Left colon (tissue), 2 donors: ENCODE measurements at places on chromosomes 13 and 19.

GRCh38 chr13:107843281-107843680, 372.1 kb downstream of the LIG4 start:
- DNase-seq, result no peak

GRCh38 chr13:77519808-77520207, 15.7 kb upstream of the SCEL start:
- DNase-seq, result no peak

GRCh38 chr19:4556597-4557127, 2.8 kb downstream of the SEMA6B start:
- DNase-seq, result peak; percentile 39

DNA sequence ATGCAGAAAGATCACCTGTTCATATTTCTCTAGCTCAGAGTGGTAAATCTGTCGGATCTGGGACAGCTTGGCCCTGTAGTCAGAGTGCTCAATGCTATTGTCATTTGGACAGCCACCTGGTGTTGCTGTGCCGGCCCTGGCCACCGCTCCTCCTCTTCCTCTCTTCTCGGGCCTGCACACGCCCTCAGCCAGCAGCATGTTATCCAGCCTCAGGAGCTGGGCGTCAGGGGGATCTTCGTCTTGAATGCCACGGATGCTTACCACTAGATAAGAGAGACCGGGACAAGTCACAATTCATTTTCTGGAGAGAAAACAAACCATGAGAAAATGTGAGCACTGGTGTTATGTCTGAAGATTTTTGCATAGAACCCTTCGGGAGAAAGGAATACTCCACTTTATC, 32.5 kb downstream of the CILP2 start:
- DNase-seq, result no peak

DNA sequence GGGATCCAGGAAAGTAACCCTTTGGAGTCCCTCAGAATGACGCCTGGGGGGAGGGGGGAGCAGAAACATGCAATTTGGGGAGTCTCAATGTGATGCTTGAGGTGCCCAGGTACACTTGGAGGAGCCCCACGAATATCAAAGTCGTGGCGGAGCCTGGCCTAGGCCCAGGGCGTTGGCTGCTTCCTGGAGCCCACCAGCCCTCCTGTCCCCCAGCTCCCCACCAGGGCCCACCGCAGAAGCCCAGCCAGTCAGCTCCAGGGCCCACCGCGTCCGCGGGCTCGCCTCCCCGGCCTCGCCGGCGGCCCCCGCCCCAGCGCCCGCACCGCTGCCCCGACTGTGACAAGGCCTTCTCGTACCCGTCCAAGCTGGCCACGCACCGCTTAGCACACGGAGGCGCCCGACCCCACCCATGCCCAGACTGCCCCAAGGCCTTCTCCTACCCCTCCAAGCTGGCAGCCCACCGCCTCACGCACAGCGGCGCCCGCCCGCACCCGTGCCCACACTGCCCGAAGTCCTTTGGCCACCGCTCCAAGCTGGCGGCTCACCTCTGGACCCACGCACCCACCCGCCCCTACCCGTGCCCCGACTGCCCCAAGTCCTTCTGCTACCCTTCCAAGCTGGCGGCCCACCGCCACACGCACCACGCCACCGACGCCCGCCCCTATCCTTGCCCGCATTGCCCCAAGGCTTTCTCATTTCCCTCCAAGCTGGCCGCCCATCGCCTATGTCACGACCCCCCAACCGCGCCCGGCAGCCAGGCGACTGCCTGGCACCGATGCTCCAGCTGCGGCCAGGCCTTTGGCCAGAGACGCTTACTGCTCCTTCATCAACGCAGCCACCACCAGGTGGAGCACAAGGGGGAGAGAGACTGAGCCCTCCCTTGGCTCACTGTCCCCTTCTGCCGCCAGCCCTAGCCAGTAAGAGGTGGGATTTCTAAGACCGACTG, 2.1 kb downstream of the ZNF575 start:
- peak; percentile 67 for DNase-seq

DNA sequence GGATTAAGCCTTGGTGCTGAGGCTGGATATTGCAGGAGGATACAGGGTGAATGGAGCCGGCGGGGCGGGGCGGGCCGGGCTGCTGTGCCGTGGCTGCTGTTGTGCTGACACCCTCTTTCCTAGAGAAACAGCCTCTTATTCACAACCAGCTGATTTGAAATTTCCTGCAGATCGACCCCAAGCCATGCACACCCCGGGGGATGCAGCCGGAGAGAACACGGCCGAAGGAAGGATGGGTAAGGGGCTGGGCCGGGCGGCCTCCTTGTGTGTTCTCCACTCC, 11.1 kb downstream of the DAZAP1 start:
- no peak for DNase-seq

GRCh38 chr19:3599776-3600187, 6.9 kb downstream of the TBXA2R start:
- DNase-seq, result no peak

GRCh38 chr13:101455863-101456262, 3.4 kb downstream of the ITGBL1 start:
- no peak for DNase-seq

DNA sequence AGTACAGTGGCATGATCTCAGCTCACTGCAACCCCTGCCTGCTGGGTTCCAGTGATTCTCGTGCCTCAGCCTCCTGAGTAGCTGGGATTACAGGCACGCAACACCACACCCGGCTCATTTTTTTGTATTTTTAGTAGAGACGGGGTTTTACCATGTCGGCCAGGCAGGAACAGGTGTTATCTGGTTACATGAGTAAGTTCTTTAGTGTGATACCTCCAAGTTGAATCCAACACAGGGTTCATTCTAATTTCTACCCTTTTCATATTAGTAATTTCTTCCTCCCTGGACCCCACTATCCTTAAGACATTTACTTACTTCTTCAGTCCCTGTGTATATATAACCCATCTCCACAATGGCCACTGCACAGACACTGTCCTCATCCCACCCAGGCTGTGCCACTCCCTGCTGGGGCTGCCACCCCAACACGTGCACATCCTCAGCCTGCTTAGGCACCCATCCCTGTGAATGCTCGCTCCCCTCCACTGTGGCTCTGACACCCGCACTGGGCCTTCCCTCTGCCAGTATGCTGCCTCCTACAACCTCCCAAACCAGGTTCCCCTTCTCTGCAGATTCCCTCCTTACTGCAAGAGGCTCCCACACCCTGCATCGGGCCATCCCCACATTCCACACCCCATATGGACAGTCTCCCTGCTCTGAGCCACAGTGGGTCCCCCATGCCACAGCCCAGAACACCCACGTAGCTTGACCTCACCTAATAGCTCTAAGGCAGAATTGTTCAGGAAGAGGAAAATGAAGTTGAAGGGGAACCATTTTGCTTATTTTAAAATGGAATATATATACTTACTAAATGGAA, 147.1 kb downstream of the TBC1D4 start:
- no peak for DNase-seq

DNA sequence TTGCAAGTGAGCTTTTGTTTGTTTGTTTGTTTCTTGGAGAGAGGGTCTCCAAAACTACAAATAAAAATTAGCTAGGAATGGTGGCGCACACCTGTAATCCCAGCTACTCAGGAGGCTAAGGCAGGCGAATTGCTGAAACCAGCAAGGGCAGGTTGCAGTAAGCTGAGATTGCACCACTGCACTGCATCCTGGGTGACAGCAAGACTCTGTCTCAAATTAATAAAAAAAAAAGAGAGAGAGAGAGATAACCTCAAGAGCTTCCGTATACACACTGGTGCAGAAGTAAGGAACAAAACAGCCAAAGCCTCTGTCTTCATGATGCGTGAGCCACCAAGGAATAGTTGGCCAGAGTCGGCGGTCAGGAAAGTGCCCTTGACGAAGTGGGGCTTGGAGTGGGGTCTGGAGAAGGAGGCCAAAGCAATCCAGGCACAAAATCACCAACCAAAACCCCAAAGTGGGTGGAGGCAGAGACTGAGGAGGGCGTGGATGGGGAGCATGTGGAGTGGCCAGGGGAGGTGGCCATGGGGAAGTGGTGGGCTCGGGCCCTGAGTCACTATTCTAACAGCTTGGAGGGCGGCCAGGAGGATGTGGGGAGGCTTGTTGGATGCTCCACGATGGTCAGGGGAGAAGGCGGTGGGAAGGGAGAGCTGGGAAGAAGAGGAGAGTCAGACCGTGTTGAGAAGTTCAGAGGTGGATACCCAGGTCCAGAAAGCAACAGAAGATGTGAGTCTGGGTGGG, 21.2 kb upstream of the TOMM40 start:
- DNase-seq, result peak; percentile 61

DNA sequence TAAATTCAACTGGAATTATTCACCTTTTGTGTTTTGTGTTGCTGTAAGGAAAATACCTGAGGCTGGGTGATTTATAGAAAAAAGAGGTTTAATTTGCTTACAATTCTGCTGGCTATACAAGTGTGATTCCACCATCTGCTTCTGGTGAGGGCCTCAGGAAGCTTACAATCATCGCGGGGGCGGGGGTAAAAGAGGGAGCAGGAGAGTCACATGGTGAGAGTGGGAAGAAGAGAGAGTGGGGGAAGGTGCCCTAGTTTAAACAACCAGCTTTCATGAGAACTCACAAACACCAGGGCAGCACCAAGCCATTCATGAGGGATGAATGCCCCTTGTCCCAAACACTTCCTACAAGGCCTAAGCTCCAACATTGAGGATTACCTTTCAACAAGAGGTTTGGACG, 760.7 kb upstream of the PCDH9 start:
- no peak for DNase-seq

- no peak for DNase-seq
Observed at GRCh38 chr13:87941226-87941625, 270.1 kb downstream of the SLITRK5 start.

DNA sequence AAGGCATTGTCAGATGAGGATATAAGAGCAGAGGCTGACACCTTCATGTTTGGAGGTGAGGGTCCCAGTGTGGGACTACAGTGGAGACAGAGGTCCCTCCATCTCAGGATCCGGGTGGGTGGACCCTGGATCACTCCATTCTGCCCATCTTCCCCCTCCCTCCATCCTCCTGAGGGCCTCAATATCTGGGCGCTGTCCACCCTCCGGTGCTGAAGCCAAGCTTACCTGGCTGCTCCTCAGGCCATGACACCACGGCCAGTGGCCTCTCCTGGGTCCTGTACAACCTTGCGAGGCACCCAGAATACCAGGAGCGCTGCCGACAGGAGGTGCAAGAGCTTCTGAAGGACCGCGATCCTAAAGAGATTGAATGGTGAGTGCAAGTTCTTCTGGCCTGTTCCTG, 11.9 kb downstream of the CYP4F12 start:
- DNase-seq, result peak; percentile 33

DNA sequence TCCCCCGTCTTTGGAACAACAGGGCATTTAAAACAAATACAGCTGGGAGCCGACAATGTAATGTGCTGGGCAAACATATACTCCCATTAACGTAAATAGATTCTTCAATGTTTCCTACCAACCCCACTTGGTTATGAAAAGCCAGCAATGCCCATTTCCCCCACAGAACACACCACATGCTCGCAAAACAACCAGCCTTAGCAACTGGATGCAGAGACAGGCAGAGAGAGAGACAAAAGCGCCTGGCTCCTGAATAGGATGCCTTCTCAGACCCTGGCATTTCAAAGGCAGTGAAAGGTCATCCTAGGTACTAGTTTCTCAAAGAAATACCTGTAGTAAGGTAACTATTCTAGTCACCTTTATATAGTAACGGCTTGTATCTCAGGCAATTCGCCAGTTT, 462.9 kb downstream of the ITGBL1 start:
- no peak for DNase-seq

GRCh38 chr13:91353494-91353893, 6.0 kb downstream of the MIR17HG start:
- no peak for DNase-seq

- DNase-seq, result no peak
Observed at GRCh38 chr19:54949412-54949811, 2.1 kb upstream of the NLRP7 start.

DNA sequence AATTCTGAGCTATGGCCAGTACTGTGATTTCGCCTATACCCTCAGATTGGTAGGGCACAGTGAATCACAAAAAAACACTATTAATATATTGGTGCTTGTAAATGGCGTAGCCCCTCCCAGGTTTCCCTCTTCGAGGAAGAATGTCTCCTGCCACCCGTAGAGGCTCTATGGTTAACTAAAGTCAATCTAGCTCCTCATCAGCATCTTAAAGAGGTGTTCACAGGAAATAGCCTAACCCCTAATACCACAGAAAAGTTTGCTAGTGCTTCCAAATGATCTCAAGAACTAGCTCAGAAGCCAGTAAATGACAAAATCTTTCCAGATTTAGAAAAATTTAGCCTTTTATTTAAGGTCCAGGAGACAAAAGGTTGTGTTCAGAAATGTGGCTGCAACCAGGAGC, 56.3 kb upstream of the DCT start:
- no peak for DNase-seq

GRCh38 chr19:48648134-48648533, 2.1 kb upstream of the CA11 start:
- DNase-seq, result no peak

- DNase-seq, result peak; percentile 11
Observed at GRCh38 chr13:31115616-31116015, 46.1 kb downstream of the HSPH1 start.

GRCh38 chr13:41052441-41052840, 8.9 kb upstream of the WBP4 start:
- DNase-seq, result no peak

DNA sequence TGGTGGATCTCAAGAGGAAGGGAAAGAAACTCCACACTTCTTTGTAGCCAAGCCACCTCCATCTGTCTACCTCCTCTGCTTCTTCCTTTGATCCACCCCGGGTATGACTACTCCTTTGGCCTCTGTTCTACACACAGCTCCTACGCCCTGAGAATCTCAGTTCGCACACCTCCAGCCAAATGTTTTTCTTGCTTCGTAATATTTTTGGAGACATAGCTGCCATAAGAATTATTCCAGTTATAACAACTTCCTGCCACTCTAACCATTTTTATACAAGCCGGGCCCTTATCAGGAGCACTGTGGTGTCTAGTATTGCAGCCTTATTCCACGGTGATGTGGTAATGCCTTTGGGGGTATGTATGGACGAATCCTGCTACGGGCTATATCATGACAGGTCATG, 126.7 kb downstream of the STARD13 start:
- no peak for DNase-seq

GRCh38 chr19:51772977-51773376, 12.0 kb downstream of the FPR2 start:
- DNase-seq, result no peak

DNA sequence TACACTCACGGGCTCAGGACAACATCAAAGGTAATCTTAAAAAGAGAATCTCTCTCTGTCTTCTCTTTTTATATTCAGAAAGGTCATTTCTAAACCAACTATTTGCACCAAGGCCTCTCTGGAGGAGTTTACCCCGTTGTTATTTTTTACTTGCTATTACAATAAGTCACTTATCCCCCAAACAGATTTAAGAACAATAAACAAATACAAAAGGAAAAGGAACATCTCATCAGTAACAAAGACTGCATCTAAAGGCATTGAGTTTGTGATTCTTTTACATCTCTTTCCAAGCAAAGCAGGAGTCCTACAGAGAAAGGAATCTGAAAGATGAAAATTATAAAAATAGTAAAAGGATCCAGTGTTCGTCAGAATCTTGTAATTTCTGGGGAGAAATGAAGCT, 75.4 kb downstream of the GGACT start:
- DNase-seq, result no peak

GRCh38 chr19:39236527-39236926, 8.3 kb downstream of the IFNL3 start:
- peak; percentile 32 for DNase-seq
